Stimulated activated CD8-positive, alpha-beta memory T cell treated with anti-CD3 and anti-CD28 coated beads, Interleukin-4, amount 100 ng/mL, for 4 hours (primary cell): ENCODE measurements at places on chromosomes 2 and 18.

DNA sequence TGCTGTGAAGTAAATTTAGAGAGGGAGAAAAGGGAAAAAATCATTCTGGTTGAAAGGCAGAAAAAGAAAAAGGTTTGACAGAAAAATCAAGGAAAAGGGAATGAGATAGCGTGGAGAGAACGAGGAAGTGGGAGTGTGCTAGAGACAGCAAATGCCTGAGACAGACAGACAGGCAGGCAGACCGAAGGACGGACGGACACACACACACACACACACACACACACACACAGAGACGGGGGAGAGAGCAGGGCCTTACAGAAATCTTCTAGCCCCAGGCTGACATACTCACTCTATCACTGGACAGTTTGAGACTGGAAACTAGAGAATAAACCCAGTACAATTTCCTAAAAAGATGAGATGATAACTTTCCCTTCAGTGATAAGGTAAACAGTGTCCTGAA lies 238.4 kb downstream of the ZNF521 start:
- no peak for DNase-seq

GRCh38 chr2:207375207-207375875 lies 154.4 kb upstream of the CREB1 start:
- no peak for DNase-seq

- DNase-seq = no peak
Measured at GRCh38 chr18:40676668-40677067, 1278.4 kb upstream of the PIK3C3 start.

- no peak for DNase-seq
Measured at GRCh38 chr2:152349416-152349815, 14.4 kb downstream of the FMNL2 start.

GRCh38 chr2:50125246-50125645 lies 906.7 kb downstream of the NRXN1 start:
- DNase-seq = no peak

GRCh38 chr2:27805180-27805579 lies 33.7 kb downstream of the MRPL33 start:
- DNase-seq = no peak

GRCh38 chr2:156455361-156455975 lies 19.3 kb downstream of the GPD2 start:
- DNase-seq = no peak

- no peak for DNase-seq
Measured at GRCh38 chr2:67066782-67067181, 330.4 kb upstream of the ETAA1 start.

DNA sequence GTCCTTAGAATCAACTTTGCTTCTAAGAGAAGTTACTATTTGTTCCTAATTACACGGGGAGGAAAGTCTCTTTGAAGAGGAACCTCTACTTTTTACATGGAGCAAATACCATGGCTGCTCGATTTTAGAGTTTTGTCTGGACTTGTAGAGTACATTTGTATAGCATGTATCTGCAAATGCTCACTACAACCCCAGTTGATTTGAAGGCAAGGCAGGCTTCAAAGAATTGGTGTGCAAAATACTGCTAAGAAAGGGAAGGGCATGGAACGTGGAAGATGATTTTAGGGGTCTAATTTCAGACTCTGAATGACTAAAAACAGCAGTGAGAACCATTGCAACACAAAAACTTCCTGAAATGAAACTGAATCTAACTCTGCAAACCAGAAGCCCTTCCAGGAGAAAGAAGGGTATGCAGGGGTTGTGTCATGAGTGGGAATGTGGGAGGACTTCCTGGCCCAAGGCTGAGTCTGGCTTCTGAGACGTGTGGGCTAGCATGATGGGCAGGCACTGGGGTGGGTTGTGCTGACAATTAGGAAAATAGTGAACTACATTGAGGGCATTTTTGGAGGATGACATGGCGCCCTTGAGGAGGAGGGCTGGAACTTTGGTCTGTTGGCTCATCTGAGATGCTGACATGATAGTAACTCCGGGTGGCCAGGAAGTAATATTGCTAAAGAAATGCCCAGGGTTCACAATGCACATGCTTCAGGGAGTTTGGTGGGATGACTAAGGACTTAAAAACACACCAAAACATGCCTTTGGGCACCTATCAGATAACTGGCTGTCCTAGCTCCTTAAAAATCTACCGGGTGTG lies 18.9 kb upstream of the IL1R2 start:
- no peak for DNase-seq

- DNase-seq = no peak
Measured at GRCh38 chr2:190596993-190597392, 51.9 kb upstream of the NAB1 start.

DNA sequence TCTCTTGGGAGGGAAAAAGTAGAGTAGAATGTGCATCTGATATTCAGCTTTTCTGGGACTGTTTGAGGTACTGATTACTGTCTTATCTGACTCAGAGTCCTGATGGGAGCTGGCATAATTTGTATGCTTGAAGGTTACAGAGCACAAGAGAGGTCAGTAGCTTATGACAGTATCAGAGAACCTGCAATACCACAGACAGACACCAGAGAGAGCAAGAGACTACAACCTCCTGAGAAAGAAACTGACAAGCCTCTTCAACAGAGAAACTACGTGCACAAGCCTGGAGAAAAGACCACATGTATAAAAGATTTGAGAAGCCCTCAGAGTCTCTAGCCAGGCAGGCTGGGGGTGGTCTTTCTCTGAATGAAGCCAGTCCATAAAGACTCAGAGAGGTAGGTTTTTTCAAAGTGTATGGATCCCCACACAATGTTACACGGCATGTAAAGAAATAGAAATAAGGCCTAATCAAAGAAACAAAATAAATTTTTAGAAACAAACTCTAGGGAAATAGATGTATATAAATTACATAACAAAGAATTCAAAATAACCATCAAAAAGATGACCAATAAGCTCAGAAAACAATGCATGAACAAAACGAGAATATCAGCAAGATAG lies 568.3 kb downstream of the LRRTM4 start:
- no peak for DNase-seq

DNA sequence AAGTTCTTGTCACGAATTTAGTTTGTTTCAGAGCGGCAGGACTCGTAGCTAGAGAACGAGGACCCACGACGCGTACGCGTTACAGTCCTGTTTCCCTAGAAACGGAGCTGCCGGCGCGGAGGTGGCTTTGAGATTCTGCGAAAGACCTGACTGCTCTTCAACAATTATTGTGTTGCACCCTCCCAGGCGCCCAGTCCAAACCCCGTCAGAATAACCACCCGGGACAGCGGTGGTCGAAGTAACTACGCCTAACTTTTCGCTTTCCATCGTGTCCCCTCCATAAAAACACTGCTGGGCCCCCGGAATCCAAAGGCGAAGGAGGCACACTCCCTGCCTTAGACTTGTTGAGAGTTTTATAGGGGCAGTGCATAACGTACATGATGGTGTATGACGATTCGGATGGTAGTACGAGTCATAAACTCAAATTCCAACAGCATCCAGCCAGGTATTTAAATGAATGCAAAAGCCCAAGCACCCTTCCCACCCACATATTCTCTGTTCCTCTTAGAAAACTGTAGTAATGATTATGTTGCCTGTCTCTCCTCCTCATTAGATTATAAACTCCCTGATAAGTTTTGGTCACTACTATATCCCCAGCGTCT lies 651 bp upstream of the STAM2 start:
- DNase-seq = no peak

GRCh38 chr2:152322222-152322621 lies 12.8 kb upstream of the FMNL2 start:
- DNase-seq = no peak

DNA sequence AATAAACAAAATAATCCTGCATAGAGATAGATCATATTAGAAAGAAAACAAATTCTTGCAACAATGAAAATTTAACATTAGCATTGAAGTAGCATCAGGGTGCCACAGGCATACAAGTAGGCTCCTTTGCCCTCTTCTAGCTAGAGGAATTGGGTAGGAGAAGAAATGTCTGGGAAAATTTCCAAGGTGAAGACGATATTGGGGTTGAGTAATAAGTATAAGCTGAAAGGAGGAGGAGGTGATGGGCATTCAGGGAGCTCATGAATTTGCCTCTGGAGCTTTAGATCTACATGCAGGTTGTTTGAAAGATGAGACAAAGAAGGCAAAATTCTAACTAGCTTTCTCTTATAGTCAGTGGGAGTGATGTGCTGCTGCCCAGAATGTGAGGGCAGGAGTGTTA lies 504.9 kb downstream of the CCDC85A start:
- DNase-seq = no peak

- DNase-seq = no peak
Measured at GRCh38 chr2:27095745-27096651, 9.4 kb downstream of the KHK start.

- DNase-seq = no peak
Measured at GRCh38 chr18:801137-801536, 10.9 kb downstream of the YES1 start.

- no peak for DNase-seq
Measured at GRCh38 chr2:14520385-14520945, 112.1 kb upstream of the LRATD1 start.

- no peak for DNase-seq
Measured at GRCh38 chr2:17470855-17471641, 47.2 kb downstream of the RAD51AP2 start.

GRCh38 chr2:145591109-145591809 lies 1071.3 kb upstream of the ZEB2 start:
- DNase-seq = no peak

GRCh38 chr2:55138014-55138881 lies 88.0 kb upstream of the RTN4 start:
- no peak for DNase-seq

GRCh38 chr2:123518367-123518766 lies 506.7 kb upstream of the CNTNAP5 start:
- no peak for DNase-seq

GRCh38 chr2:137980459-137980858 lies 16.2 kb downstream of the HNMT start:
- DNase-seq = no peak

GRCh38 chr2:70796262-70796661 lies 5.8 kb upstream of the FIGLA start:
- no peak for DNase-seq

DNA sequence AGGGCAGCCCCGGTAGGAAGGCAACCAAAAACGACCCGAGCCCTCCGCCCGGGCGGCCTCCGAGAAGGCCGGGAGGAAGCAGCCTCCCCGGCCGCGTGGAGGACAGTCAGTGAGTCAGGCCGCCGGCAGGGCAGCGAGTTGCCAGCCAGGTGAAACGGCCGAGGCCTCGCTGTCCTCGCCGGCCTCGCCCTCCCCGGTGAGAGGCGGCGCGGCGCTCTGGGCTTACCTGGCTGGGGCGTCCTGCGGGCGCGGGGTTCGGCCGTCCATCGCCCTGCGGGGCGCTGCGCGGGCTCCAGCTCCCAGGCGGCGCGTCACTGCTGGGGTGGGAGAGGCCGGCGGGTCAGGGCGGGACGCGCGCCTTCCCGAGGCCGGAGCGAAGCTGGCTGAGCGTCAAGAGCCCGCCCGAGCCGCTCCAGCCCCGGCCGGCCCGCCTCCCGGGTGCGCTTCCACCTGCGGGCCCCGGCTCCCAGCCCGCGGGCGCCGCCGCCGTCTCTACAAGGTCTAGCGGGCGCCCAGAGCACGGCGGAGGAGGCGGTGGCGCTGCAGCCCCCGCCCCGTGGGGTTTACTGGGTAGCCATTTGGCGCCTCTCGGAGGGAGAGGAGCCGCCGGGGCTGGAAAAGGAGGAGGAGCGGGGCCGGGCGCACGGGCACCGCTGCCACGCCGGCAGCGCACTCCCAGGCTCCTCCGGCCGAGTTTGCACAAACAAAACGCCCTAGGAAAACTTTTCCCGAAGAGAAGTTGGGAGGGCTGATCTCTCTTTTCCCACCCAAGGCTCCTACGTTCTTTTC lies 499 bp downstream of the COBLL1 start:
- no peak for DNase-seq

GRCh38 chr2:17373041-17373440 lies 145.2 kb downstream of the RAD51AP2 start:
- no peak for DNase-seq

DNA sequence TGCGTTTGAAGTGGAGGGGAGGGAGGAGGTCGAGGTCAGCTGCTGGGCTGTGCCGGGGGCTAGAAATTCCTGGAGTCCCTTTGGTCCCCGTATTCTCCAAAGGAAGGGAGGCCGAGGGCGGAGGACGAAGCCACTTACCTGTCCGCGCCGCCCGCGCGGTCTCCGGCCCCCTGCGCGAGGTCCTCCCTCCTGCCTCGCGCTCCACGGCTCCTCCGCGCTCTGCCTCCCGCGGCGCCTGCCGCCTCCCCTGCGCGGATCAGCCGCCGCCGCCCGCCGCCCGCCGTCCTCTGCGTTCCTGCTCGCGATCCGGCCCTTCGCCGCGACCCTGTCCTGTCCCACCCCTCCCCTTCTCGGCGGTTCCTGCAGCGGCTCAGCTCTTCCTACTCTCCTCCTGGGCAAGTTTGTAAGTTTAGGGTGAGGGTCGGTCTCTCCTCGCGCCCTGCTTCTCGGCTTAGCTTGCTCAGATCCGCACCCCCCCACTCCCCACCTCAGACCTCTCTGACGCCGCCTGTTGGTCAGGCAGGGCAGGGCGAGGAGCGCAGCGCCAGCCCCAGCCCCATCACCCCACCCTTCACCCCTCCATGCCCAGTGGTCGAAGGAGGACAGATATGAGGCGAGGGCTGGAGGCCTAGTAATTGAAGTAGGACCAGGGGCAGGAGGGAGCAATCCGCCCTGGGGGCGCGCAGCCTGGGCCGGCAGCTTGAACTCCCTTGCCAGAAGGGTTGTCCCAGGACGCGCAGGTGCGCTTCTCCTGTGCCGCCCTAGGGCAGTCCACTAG lies 9.7 kb upstream of the SKOR2 start:
- DNase-seq = no peak

DNA sequence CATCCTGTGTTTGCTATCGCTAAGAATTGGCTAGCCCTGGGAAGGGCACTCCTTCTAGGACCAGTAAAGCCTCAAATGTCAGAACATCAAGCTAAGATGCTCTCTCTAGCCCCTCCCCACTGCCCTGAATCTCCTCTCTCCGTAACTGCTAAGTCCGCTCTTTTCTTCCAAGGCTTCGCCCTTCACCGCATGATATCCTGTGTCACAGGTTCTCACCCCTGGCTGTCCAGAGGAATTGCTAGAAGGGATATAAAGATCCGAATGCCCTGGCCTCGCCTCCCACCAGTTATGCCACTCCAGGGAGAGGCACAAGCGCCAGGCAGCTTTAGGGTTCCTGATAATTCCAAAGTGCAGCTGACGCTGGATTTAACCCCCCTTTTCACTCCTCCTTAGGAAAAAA lies 17.1 kb upstream of the GPR45 start:
- DNase-seq = no peak

DNA sequence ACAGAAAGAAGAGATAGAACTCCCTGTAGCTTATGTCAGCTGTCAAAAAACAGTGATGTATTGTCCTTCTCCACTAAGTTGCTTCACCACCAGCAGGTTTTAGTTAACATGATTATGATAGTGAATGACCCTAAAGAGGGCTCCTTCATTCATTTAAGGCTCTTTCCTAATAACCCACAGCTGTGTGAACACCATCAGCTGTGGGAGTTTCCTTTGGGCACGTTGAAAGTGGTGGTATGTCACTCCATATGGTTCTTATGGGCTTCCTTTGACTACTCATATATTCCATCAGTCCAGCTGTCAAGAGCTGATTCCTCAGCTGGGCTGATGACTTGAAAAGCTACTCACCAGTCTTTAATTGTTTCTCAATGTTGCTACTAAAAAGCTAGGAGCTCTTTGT lies 210.3 kb downstream of the UBE2E3 start:
- DNase-seq = no peak
